Daoy (cell line): ENCODE measurements at places on chromosomes 12 and 14.

GRCh38 chr12:126684703-126685102 is 1582.3 kb upstream of the TMEM132C start:
- no peak for DNase-seq

DNA sequence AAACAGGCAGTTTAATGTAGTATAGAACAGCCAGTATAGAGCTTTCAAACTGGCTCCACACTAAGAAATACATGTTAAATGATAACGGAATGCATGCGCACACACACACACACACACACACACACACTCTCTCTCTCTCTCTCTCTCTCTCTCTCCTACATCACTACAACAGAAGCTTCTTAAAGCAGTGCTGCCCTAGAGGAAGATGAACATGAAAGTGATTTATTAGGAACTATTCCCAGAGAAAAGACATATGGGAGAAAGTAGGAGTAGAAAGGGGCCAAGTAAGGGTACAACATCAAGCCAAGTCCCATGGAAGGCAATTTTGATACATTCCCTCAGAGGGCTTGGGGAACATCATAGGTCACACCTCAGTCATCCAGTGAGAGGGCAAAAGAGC is 16.4 kb upstream of the DHRS4 start:
- no peak for DNase-seq

GRCh38 chr14:71952381-71953363 is 20.4 kb downstream of the RGS6 start:
- peak; percentile 11 for DNase-seq

GRCh38 chr14:93037351-93037750 is 78.4 kb downstream of the ITPK1 start:
- no peak for DNase-seq

GRCh38 chr12:107431942-107432341 is 253.7 kb upstream of the PWP1 start:
- no peak for DNase-seq

- DNase-seq = no peak
Observed at GRCh38 chr14:31024010-31024480, 1.4 kb upstream of the AP4S1 start.

GRCh38 chr12:114286145-114286544 is 119.8 kb downstream of the TBX5 start:
- DNase-seq = no peak

DNA sequence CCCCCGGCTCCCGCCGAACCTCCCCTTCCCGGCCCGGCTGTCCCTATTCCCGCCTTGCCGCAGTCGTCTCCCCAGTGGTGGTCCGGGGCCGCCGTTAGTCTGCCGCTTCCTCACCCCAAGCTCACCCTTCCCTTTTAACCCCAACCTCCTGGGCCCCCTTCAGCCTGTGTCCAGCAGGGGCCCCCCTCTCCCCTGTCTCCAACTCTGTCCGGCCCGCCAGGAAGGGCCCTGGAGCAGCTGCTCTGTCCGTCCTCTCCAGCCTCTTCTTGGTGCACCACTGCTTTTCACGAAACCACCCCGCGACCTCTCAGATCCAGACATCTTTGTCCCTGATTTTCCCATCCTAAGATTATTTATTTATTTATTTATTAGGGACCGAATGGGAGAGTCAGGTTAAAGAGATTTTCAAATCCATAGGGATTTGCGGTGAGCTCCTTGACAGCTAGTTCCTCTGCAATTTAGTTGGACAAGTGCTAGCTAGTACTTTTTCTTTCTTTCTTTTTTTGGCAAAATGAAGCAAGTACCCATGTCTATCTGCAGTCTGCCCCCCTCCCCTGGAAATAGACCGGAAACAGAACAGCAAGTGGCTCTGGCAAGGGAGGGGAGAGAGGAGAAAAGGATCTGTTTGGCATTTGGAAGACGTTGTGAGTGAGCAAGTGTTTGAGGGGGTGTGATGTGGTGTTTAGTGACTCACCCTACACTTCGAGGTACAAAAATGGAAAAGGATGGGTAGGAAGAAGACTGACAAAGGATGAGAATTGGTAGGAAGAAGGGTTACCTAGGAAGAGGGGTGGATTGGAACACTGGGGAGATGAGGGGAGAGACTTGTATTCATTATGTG is 632 bp downstream of the UBR7 start:
- DNase-seq = peak; percentile 68

- DNase-seq = no peak
Observed at GRCh38 chr12:9941838-9942237, 9.7 kb upstream of the CLEC2A start.

DNA sequence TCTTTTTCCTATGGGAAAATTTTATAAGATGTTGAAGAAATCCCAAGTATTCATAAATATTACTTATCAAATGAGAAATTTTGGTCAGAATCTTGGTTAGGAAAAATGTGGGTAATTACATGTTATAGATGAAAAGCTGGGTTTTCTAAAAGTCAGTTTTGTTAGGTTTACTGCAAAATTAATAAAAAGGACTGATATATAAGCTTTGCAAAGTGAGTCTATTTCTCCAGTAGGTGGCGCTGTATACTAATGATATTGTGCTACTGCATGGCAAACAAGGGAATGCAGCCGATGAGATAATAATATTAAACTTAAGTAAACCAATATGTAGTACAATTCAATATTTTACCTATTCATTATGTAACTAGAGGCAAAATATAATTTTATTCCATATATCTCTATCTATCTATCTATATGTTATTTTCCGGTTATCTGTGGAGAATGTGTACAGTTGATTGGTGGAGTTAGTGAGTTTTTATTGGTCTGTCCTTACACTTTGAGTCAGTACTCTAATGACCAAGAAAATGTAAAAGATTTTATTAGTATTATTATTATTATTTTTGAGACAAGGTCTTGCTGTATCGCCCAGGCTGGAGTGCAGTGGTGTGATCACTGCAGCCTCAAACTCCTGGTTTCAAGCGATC is 32.9 kb downstream of the MIPOL1 start:
- DNase-seq = peak; percentile 47

GRCh38 chr12:56220611-56221231 is 1.0 kb downstream of the RNF41 start:
- no peak for DNase-seq

DNA sequence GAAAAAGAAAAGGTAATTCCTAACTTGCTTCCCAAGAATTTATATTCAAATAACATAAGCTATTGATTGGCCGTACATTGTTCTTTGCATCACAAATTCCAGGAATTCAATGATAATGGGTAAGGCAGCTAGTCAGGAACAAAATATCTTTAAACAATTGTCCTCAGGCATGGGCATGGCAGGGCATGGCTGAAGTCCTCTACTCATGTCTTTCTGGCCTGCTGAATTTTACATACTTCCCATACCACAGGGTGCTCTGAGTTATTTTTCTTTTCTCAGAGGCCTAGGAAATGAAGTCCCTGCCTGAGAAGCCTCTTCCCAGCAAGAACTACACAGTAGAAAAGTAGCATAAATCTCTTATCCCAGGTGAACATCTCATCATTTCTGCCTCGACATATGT is 15.1 kb upstream of the DRAM1 start:
- DNase-seq = no peak

DNA sequence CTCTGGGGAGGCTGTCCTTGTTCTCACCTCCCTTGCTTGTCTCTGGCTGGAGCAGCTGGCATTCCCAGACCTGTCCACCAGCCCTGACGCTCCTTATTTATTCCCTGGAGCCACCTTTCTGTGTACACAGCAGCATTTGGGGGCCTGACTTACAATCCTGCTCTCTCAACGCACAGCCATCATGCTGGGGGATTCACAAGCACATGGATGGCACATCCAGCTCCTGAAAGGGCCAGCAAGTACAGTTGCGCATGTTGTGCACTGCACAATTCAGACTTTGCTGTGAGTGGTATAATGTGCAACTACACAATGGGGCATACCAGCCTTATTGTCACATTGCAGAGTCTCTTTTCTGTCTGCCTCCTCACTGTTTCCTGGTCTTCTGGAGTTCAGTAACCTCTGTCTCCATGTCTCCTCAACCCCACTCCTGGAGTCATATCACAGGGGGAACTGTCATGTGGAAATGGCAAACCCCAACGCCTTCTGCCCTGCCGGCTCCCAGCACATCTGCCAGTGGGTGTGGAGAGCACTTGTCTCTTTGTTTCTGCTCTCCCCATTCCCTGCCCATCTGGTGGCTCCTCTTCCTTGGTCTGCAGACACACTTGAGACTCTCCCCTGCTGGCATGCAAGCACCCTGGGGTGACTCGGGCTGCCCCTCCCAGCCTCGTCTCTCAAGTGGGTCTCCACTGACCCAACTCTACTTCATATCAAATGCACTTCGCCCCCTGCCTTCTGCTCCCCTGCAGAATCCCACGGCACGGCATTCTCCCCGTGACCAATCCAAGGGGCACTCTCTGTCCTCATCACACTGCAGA is 41.2 kb upstream of the MEG3 start:
- DNase-seq = no peak

GRCh38 chr12:89573051-89573810 is 47.4 kb upstream of the POC1B start:
- no peak for DNase-seq

- DNase-seq = no peak
Observed at GRCh38 chr14:94717808-94718207, 52.1 kb downstream of the GSC start.

GRCh38 chr12:54131641-54132280 is 57.0 kb downstream of the SMUG1 start:
- DNase-seq = no peak

GRCh38 chr12:44519931-44520330 is 356.2 kb downstream of the NELL2 start:
- no peak for DNase-seq

DNA sequence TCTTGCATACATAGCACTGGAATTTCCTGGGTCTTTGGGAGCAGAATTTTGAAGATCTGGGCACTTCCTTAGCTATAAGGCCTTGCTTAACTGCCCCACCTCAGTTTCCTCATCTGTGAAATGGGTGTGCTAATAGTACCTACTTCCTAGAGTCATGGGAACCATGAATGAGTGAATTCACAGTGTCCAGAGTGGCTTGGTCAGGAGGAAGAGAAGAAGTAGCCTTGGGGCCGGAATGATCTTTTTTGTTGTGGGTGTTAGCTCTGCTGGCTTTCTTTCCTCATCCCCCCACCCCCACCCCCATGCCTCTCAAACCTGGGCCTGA is 2.4 kb downstream of the SH2B3 start:
- no peak for DNase-seq

DNA sequence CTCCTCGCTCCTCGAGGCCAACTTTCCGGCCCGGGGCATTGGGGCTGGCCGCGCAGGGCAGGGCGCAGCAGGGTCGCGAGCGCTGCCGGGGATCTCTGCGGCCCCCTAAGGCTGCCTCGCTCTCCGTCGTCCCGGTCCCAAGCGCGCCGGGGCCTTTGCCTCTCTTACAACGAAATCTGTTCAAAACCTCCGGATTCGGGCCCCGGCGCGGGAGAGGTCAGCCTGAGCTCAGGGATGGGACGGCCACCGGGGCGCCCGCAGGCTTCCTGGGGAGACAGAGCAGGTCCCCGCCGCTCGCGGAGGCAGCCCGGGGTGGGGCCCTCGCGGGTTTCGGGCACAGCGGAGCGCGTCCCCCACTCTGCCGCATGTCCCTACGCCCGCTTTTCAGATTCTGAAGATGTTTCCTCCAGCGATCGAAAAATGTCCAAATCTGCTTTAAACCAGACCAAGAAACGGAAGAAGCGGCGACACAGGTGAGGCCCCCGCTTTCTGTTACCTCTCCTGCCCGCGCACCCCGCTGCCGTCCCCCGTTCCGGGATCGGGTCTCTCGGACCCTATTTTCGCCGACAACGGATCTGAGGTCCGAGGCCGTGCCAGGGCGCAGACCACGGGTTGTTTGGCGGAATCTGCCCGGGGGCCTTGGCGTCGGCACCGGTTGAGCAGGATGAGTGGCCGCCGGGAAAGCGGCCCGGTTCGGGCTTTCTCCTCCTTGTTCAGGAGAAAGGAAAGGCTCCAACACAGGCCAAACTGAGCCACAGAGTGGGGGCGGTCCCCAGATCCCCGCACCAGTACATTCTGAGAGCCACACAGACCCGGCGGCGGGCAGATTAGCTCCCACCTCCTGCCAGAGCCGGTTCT is 1.8 kb downstream of the VSX2 start:
- DNase-seq = no peak

DNA sequence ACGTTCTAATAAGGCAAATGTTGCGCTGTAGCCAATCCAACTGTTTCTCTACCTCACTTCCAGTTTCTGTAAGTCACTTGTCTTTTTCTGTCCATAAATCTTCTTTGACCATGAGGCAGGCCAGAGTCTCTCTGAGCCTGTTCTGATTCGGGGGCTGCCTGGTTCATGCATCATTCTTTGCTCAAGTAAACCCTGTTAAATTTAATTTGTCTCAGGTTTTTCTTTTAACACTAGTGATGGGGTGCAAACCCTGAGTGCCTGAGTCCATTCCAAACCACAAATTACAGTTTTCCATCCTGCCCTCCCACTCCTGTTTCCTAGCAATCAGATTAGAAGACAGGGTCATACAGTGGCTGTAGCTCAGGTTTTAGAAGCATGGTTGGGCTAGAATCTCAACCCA is 41.9 kb downstream of the VWF start:
- DNase-seq = no peak

DNA sequence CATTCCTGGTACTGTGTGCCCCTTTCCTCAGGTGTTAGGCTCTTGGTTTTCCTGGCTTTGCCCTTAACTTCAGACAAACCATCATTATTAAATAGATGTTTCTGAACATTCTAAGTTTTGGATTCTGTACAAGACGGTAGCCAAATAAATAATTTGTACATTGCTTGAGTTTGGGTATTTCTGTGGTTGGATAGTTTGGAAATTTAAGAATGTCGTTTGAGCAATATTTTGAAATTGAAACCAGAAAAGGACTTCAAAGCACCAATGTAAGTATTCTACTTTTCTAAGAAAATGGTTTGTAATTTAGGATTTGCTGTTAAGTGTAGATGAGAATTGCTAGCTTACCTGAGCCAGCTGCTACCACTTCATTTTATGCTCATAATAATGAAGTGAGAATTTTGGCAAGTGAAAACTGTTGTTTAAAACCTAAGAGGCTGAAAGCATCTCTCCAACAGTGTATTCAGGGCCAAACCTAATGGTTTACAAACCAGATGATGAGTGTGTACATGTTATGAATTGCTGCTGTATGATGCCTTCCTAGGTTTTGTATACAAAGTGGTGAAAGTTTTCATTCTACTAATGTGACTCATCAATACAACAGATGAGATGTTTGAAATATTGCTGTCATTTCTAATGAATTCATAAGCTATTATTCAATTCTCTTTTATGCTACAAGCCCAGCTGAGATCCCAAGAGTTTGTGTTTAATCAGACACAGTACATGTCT is 181.5 kb upstream of the PRKD1 start:
- DNase-seq = no peak

GRCh38 chr14:85909581-85909980 is 379.6 kb downstream of the FLRT2 start:
- no peak for DNase-seq

DNA sequence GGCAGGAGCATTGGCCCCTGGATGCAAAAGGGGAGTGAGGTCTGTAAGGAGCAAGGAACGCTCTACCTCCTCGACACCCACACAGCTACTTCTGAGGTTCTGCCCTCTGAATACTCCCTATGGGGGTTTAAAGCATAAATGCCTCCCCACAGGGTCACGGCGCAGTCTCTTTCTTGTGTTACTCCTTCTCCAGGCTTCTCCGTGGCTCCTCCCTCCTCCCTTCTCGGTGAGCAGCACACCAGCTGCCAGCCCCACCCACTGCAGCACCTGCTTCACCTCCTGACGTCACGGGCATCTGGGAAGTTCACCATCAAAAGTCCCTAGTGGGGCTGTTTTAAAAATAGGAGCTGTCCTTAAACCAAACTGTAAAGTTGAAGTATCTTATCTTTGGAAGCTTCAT is 67.3 kb downstream of the SPTB start:
- no peak for DNase-seq

GRCh38 chr12:80763874-80764273 is 47.2 kb downstream of the MYF5 start:
- DNase-seq = peak; percentile 45
